ENCODE measurements at places on chromosomes 7 and 10. TPM values are rescaled to one million over a fixed set of nuclear protein-coding genes. Genes with fewer than 3 reads are reported as not detected.

GRCh38 chr7:132557489-132558044 is 18.7 kb downstream of the PLXNA4 start:
- no peak overlapping the region for H3K27ac ChIP-seq
- no peak overlapping the region for H3K4me3 ChIP-seq
- H3K36me3 ChIP-seq, result no peaks in the 10 kb centered on the region

GRCh38 chr7:70052691-70053090 is 454.4 kb downstream of the AUTS2 start:
- H3K27me3 ChIP-seq, result no peaks in the 10 kb centered on the region
- no peak overlapping the region for H3K4me3 ChIP-seq
- H3K27ac ChIP-seq, result no peak overlapping the region
- H3K4me1 ChIP-seq, result peaks cover 16% of the 10 kb centered on the region
- DNase-seq, result peak; percentile 58

- DNase-seq, result peak; percentile 45
- no peak overlapping the region for H3K4me3 ChIP-seq
- H3K4me1 ChIP-seq, result peaks cover 12% of the 10 kb centered on the region
- no peaks in the 10 kb centered on the region for H3K27me3 ChIP-seq
- H3K36me3 ChIP-seq, result peaks cover 10% of the 10 kb centered on the region
These were observed 49.7 kb downstream of the ZMYND11 start for GRCh38 chr10:184911-185310.

CLDN3 gene
- total RNA-seq, result not detected

DNA sequence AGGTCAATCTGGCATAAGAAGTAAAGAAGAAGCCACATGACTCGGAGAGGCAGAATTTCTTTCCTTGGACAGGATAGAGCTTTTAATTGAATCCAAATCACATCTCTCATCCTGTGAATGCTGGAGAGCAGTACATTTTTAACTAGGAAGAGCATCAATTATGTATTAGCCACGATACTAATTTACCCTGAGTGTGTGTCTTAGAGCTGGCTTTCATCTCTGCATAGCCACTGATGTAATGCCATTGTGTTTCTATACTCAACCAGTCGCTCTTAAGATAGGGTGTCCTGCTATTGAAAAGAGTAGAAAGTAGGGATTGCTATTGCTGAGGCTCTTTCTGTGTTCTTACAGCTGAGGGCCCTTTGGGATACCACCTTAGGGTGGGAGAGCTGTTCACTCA is 280.3 kb downstream of the AUTS2 start:
- H3K4me1 ChIP-seq, result peaks cover 3% of the 10 kb centered on the region
- H3K36me3 ChIP-seq, result no peaks in the 10 kb centered on the region
- no peak overlapping the region for H3K27ac ChIP-seq

DNA sequence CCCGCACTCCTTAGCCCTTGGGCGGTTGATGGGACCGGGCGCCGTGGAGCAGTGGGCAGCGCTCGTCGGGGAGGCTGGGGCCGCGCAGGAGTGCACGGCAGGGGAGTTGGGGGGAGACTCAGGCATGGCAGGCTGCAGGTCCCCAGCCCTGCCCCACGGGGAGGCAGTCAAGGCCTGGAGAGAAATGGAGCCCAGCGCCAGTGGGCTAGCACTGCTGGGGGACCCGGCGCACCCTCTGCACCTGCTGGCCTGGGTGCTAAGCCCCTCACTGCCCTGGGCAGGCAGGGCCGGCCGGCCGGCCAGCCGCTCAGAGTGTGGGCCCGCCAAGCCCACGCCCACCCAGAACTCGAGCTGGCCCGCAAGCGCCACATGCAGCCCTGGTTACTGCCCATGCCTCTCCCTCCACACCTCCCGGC is 147.2 kb upstream of the PITRM1 start:
- no peak for DNase-seq
- H3K4me1 ChIP-seq, result peaks cover 14% of the 10 kb centered on the region
- H3K27ac ChIP-seq, result no peak overlapping the region
- H3K4me3 ChIP-seq, result no peak overlapping the region
- no peaks in the 10 kb centered on the region for H3K27me3 ChIP-seq
- no peaks in the 10 kb centered on the region for H3K36me3 ChIP-seq

DNA sequence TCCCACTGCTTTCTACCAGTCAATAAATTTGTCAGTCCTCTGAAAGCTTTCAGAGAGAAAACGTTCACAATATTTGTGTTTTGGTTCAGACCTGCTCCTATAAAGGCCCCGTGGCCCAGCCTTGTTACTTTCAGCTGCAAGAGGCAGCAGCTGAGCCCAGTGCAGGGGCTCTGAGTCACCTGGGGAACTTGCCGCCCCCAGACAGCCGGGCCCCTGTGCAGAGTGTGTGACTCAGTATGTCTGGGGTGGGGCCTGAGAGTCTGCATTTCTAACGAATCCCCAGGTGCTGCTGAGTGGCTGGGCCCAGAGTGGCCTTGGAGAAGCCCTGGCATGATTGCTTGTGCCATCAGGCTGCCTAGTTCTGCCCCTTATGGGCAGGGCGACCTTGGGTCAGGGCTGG is 303.5 kb downstream of the PAXIP1 start:
- no peak overlapping the region for H3K4me3 ChIP-seq
- no peaks in the 10 kb centered on the region for H3K4me1 ChIP-seq
- DNase-seq, result no peak
- H3K36me3 ChIP-seq, result no peaks in the 10 kb centered on the region

GRCh38 chr7:147308539-147308938 is 1191.9 kb downstream of the CNTNAP2 start:
- H3K4me3 ChIP-seq, result no peak overlapping the region
- H3K27ac ChIP-seq, result no peak overlapping the region
- peak; percentile 3 for DNase-seq
- no peaks in the 10 kb centered on the region for H3K4me1 ChIP-seq

Data from GM23248 (cell line).